ENCODE measurements at places on chromosomes 7 and 10.

GRCh38 chr7:39644170-39644569 is 20.8 kb downstream of the RALA start:
- DNase-seq = no peak

DNA sequence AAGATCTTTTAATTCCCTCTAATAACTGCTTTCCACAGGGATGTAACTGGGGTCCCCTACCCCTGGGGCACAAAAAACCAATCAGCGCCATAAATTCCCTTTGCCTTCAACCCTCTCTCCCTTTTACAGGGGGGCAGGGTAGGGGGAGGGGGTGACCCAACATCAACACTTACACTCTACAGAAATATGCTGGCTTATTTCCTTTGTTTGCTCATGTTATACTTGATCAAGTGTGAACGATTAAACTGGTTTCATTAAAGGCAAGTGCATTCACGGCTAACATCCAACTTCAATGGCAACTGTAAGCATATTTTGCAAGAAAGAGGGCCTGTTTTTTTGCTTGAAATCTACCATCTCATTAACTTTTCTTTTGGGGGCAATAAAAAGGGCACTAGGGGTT is 2.9 kb downstream of the CTBP2 start:
- DNase-seq = no peak

GRCh38 chr10:125661431-125661940 is 21.5 kb downstream of the TEX36 start:
- DNase-seq = no peak

GRCh38 chr7:138738551-138739335 is 37.6 kb upstream of the SVOPL start:
- DNase-seq = peak; percentile 80

GRCh38 chr7:106285855-106286492 is 1.2 kb upstream of the NAMPT start:
- DNase-seq = peak; percentile 46

DNA sequence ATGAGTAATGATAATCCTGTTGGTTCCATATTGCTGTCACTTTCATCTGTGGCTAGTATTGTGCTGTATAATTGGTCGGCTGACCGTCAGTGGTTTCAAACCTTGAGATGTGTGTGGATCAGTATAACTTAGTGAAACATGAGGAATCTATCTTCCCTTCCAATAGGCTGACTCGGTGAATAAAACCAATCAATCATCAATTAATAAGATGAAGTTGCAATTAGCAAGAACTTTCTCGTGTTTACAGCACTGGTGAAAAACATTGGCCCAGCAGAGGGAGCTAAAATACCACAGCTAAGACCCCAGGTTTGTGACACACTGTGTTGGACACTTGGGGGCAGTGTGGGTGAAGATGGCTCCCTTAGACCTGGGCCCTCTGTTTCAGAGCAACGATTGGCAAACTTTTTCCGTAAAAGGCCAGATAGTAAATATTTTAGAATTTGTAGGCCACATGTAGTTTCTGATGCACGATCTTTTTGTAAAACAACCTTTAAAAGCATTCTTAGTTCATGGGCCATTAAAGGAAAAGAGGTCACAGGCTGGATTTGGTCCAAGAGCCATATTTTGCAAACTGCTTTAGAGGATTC is 47.8 kb downstream of the STRA8 start:
- DNase-seq = peak; percentile 63

DNA sequence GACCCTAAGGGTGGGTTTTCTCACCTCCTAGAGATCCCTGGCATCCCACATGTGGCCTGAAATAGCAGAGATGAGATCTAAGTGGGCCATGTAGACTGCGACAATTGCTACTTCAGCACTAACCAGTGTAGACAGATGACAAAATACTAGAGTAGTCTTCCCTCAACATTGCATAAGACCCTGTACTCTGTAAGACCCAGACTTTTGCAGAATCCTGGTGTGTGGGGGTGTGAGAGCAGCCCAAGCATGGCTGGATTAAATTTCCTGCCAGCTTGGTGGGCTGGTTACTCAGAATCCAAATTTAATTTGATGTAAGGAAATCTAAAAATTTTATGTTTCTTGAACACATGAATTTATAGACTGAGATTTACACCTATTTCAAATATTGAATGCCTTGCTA is 88.3 kb downstream of the ZNF365 start:
- DNase-seq = no peak

DNA sequence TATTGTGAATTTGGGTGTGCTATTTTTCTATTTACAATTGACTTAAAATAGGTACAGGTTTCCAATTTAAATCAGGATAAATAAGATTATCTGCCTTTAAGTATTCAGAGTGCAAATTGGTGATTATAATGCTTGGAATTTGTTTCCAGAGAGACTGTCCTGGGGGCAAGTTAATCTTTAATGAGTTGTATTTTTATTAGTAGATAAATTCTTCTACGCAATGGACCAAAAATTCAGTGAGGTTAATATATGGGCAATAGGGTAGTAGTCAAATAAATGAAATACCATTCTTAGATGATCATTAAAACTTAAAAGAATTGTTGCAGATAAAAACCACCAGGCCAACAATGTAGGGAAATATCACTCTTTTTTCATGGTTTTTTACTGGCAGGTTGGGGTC is 3.4 kb downstream of the BICC1 start:
- no peak for DNase-seq

GRCh38 chr7:83550100-83550499 is 98.8 kb downstream of the SEMA3E start:
- DNase-seq = no peak

GRCh38 chr7:157712666-157713235 is 375.9 kb downstream of the DNAJB6 start:
- no peak for DNase-seq

GRCh38 chr7:5629941-5630340 is 151.5 kb downstream of the RNF216 start:
- DNase-seq = no peak

DNA sequence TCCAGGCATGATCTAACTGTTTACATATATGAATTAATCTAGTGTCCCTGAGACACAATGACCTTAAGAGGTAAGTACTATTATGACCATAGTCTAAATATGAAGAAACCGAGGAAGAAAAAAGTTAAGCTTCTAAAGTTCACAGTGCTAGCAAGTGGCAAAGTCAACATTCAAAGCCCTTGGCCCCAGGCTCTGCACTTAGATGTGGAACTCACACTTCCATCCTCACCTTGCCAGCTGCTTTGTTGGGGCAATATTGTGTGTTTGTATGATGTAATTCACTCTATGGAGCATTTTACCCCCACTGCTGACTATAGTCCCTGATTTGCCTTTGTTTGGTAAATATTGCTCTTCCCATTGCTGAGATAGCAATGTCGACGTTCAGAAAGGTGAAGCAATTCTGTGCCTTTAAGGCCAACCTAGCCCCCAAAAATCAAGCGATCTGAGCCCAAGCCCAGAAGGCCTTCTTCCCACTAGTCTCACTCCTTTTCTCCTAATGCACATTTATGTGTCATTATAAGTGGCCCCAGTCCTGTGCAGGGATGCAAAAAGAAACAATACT is 487.6 kb upstream of the ZMIZ1 start:
- DNase-seq = no peak

DNA sequence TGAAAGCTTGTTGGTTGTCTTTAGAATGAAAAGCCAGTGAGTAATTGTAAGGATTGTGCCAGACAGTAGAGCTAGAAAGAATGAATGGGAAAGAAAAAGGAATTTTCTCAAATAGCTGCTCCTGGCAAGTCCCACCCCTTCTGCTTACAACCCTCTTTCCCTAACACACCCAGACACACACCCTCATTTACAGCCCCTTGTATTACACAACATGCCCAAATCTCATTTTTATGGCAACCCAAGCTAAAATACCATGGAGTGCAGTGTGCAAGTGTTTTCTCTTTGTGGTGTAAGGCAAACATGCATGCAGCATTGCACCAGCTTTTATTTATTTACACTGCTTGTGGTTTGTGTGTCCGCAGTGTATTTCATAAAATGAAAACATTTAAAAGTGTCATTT is 1.5 kb downstream of the PRKAR2B start:
- DNase-seq = no peak

- DNase-seq = no peak
Observed at GRCh38 chr7:105591522-105591921, 10.2 kb upstream of the EFCAB10 start.

- no peak for DNase-seq
Observed at GRCh38 chr10:101228153-101228965, 904 bp downstream of the LBX1 start.

Data from activated CD4-positive, alpha-beta T cell treated with anti-CD3 and anti-CD28 coated beads for 24 hours (primary cell).